ENCODE measurements at places on chromosomes 4 and X. TPM values are rescaled to one million over a fixed set of nuclear protein-coding genes. Genes with fewer than 3 reads are reported as not detected.

Gene CXCL1
- 14.5 TPM for total RNA-seq

Gene GATA1
- total RNA-seq = not detected

Gene PNPLA4
- total RNA-seq = 9.9 TPM

Gene PRPS2
- 38.9 TPM for total RNA-seq

Gene EDNRA
- 0.36 TPM for total RNA-seq

Gene DDX3X
- 153 TPM for total RNA-seq

Gene CLCN4
- total RNA-seq = 3.6 TPM

Gene SORBS2
- 0.97 TPM for total RNA-seq
